ENCODE measurements at places on chromosomes 4 and X. TPM values are rescaled to one million over a fixed set of nuclear protein-coding genes. Genes with fewer than 3 reads are reported as not detected.

The ZFX gene
- 40.0 TPM for polyA plus RNA-seq

The SLC10A6 gene
- polyA plus RNA-seq: not detected

DNA sequence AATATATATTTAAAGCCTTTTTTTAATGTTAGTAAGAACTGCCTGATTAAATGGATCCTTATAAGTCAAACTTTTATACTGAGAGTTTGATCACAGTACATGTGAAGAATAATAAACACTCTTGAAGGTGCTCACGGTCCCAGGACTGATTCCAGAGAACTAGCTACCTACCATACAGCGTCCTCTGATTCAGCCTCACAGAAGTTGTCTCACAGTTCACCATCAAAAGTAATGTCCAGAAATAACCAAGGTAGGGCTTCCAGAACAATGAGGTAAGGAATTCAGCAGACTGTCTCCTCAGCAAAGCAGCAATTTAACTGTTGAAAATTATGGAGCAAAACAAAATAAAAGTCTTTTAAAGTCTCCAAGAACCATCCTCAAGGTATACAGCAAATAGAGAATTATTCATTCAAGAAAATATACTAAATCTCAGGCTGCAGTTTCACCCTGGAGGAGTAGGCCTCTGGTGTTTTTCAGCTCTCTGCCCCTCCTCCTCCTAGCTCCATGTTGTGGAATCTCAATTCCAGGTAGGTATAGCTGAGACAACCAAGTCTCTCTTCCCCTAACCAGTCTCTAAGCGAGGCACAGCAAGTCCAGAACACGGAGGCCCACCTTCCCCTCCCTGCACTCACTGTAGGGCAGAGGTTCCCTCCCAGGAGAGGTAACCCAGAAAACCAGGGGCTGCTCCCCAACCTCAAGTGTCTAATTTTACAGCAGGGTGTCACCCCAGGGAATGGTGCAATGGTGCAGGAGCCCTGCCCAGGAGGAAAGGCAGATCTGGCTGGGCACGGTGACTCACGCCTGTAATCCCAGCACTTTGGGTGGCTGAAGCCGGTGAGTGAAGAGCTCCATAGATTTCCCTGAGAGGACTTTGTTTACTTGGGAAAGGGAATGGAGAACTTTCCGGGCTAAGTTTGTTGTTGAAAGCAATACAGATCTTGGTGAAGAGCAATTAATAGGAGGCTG lies 28.6 kb downstream of the FAM241A start:
- DNase-seq: no peak

The EDA2R gene
- polyA plus RNA-seq: not detected

The ART3 gene
- not detected for polyA plus RNA-seq

DNA sequence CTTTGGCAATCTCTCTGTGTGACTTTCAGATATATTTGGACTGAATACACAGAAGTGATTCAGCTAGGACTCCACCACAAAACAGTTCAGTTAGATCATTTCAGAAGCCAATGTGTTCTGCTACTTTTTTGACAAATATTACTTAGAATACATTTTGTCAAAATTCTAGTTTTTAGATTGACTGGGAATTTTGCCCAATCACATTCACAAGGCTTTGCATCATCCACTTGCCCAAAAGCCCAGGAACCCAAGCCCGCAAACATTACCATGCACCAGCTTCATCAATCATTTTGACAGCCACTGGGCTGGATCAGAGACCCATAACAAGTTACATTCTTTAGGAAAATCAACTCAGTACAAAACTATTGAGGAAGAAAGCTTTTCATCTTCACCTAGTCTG lies 256.6 kb upstream of the NDST3 start:
- DNase-seq: no peak

DNA sequence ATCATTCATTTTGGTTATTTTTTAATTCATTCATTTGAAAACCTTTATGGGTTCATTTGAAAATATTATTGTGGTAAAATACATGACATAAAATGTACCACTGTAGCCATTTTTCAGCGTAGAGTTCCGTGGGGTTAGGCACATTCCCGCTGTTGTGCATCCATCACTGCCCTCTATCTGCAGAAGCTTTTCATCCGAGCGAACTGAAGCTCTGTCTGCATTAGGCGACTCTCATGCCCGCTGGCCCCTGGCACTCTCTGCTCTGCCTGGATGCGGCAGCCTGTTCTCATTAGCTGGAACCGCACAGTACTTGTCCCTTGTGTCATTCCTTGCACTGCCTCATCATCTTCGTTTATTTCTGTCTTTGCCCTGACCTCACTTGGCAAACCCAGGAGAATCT lies 17.5 kb downstream of the CFAP99 start:
- no peak for DNase-seq

The SLBP gene
- 62.1 TPM for polyA plus RNA-seq

DNA sequence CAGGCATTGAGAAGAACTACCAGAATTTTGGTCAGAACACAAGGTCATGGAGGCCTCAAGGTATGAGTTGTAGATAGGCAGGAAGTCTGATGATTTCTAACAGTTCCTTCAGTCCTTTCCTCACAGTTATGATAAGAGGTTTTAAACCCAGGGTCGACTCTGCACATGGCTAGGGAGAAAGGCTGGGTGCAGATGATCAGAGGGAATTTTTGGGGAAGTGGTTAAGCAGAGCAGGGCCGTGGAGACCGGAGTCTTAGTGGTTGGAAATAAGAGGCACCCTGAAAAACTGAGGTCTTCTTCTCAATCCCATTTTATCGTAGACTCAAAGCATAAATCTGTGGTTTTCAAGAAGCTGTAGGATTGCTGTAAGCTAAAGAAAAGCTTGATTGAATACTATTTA lies 118.5 kb upstream of the ANK2 start:
- DNase-seq: no peak

The ENAM gene
- polyA plus RNA-seq: not detected

The NAP1L3 gene
- polyA plus RNA-seq: 4.4 TPM

Data from naive thymus-derived CD4-positive, alpha-beta T cell (primary cell).